Naive thymus-derived CD4-positive, alpha-beta T cell (primary cell): ENCODE measurements at places on chromosomes 16 and 17. TPM values are rescaled to one million over a fixed set of nuclear protein-coding genes. Genes with fewer than 3 reads are reported as not detected.

- no peak for DNase-seq
These were observed 26.8 kb downstream of the WSCD1 start for GRCh38 chr17:6097005-6097279.

DNA sequence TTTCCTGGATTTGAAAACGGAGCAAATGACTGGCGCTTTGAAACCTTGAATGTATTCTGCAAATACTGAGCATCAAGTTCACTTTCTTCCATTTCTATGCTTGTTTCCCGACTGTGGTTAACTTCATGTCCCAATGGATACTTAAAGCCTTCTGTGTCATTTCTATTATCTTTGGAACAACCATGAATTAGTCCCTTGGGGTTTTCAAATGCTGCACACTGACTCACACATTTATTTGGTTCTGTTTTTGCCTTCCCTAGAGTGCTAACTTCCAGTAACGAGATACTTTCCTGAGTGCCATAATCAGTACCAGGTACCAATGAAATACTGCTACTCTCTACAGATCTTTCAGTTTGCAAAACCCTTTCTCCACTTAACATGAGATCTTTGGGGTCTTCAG, 32.3 kb downstream of the BRCA1 start:
- DNase-seq, result no peak

GRCh38 chr17:46205975-46206374, 12.7 kb upstream of the KANSL1 start:
- no peak for DNase-seq

DNA sequence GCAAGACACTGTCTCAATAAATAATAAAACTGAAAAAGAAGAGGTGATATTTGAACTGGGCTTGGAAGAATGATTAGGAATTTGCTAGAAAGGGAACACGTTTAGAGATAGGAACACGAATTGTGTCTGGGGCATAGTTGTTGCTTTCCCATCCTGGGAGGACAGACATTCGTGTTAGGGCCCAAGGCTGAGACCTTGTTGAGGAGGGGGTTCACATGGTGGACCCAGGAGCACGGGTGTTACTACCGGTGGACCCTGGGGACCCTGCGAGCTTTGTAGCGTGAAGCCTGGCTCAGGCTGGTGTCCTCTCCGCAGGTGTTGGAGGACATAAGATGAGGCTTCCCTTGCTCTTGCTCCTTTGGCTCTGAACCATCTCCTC, 1.2 kb downstream of the ACSF3 start:
- no peak for DNase-seq

DNA sequence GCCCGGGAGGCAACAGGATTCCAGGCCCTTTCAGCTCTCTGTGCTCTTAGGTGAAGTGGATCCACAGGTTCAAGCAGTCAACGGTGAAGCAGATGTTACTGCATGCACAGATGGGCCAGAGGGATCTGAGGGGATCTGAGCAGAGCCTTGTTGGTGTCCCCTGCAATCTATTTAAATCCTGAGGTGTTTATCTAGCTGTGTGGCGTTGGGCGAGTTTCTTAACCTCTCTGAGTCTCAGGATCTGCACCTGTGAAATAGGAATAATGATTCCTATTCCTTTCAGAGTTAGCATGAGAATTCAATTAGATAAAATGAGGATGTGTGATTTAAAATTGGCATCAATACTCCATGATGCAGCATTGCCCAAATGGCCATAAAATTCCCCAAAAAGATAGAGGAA, 237.3 kb upstream of the CDH5 start:
- DNase-seq, result no peak

GRCh38 chr16:12925026-12925800, 23.8 kb downstream of the SHISA9 start:
- DNase-seq, result no peak

DNA sequence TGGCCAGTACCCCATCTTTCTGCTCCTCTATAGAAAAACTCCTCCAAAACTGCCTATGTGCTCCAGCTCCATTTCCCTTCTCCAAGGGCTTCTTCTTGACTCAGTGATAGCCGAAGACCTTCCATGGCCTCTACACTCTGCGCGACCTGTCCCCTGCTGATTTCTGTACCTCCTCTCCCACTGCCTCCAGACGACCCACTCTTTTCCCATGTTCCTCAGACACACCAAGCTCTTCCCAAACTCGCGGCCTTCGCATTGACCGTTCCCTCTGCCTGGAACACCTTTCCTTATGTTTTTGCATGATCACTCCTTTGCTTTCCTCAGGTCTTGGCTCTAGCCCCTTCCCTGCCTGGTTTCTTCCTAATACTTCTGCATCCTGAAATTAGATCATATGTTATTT, 255.6 kb upstream of the SDK2 start:
- DNase-seq, result no peak

GRCh38 chr17:79132271-79133064, 57.8 kb downstream of the ENGASE start:
- no peak for DNase-seq

The WSCD1 gene
- polyA plus RNA-seq, result not detected

The CEP295NL gene
- not detected for polyA plus RNA-seq

The FSCN2 gene
- polyA plus RNA-seq, result not detected

The NKD1 gene
- polyA plus RNA-seq, result 0.36 TPM
